ENCODE measurements at places on chromosomes 7 and 10.

DNA sequence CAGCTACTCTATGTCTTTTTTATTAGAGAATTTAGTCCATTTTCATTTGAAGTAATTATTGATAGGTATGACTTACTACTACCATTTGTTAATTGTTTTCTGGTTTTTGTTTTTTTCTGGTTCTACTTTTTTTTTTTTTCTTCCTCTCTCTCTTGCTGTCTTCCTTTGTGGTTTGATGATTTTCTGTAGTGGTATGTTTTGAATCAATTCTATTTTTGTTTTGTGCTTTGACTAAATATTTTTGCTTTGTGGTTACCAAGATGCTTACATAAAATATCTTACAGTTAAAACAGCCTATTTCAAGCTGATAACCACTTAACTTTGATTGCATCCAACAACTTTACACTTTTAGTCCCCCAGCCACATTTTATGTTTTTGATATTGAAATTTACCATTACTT is 3.3 kb upstream of the OR2F2 start:
- DNase-seq, result no peak

DNA sequence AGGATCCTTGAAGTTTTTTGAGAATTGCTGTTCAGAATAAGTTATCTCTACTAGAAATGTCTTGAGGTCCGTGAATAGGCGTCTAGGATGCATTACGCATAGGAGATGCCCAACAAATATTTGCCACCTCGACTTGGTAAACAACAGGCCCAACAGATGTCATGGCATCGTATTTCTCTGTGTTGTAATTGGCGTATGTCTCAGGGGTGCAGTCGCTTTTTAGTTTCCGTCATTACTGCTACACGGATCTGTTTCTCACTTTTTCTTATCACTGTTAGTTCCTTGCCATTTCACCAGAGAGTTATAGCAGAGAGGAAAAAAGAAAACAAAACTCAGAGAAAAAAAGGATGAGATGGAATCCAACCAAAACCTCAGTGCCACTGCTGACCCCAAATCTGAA is 73.0 kb upstream of the SFMBT2 start:
- DNase-seq, result no peak

DNA sequence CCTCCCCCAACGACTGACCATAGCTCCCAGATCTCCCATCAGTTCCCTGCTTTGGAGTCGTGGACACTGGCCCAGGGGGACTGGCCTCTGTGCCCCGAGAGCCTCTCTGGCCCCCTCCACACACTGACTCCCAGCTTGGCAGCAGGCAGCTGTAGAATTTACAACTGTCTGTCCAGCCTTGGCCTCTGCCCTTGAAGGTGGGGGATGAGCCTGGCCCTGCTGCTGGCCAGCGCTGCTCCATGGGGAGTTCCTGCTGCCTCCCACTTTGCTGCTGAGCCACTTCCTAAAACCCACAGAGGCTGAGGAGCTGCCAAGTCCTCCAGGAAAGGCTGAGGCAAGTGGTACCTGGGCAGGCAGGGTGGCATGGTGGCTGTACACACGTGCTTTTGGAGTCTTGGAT is 147.1 kb downstream of the WDR11 start:
- DNase-seq, result no peak

GRCh38 chr10:5814110-5815107 is 1.2 kb upstream of the GDI2 start:
- DNase-seq, result no peak

DNA sequence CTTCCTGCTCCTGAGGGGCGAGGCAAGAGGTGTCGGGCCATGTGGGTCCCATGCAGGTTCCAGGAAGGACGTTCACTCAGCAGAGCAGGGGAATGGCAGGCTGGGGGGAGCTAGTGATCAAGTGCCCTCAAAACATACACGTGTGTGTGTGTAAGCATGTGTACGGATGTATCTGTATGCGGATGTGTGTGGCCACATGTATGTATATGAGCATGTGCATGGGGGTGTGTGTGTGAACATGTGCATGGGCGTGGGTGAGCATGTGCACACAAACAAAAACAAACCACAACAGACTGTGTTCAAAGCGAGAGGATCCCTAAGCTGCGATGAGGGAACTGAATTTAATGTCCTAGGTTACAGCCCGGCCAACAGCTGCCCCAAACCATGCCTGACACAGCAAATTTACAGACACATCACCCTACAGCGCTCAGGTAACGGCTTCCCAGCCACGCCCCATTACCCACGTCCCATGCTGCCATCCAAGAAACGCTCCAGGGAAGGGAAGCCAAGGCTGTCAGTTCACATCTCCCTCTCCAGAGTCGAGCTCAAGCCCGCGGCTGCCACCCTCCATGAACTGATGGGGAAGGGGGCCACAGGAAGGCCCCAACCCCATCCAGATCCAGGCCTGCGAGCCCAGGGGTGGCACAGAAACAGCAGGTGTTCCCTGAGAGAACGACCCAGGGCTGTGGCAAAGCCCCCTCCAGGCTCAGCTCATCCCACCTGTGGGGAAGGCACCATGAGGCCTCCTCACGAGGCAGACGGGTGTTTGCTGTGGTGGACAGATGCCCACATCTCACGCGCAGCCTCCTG is 56.6 kb downstream of the PTPRN2 start:
- no peak for DNase-seq

DNA sequence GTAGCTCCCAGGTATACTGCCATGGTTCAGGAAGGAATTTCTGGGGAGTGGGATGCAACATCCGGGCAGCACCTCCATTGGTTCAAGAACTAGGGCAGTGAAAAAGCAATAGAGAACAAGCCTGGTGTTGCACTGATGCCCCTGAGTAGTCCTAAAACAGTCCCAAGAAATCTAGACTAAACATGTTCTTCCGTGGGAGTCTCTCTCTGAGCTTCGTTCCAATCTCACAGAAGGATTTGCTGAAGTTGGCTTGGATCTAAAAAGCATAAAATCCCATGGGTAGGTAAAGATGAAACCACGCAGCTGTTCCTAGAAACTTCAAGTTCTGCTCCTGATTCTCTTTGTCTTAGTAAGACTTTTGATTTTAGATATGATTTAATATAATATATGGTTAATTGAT is 154.5 kb downstream of the PLXDC2 start:
- DNase-seq, result no peak
